CD4-positive, CD25-positive, alpha-beta regulatory T cell (primary cell): ENCODE measurements at places on chromosomes 16 and 17. TPM values are rescaled to one million over a fixed set of nuclear protein-coding genes. Genes with fewer than 3 reads are reported as not detected.
A peak's percentile ranks its signal among the peaks of the same experiment; 100 is the strongest.

DNA sequence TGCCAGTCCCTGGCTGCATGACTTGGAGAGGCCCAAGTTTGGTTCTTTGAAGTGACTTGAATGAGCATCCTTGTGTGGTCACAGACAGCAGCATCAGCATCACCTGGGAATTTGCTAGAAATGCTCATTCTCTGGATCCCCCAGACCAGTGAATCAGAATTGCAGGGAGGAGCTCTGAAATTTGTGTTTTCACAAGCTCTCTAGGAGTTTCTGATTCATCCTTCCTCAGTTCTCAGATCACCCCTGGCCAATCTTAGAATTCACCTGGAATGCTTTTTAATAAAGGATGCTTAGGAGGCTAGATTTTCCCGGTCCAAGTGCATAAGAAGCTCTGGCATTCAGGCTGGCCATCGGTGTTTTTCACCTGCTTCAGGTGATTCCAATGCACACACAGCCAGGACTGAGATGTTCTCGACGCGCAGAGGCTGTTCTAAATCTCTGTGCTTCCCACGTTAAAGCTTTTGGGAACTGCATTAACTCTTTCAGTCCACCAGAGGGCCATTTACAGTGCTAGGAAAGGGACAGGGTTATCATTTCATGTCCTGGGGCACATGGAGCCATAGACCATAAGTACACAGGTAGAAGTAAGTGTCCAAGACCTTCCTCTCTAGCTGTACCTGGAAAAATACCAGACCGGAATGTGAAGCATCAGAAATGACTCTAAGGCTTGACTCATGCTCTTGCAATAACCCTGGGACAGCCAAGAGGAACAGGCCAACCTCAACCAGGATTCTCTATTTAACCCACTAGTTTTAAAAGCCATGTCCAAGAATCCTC is 85.7 kb upstream of the XYLT1 start:
- DNase-seq, result peak; percentile 25

DNA sequence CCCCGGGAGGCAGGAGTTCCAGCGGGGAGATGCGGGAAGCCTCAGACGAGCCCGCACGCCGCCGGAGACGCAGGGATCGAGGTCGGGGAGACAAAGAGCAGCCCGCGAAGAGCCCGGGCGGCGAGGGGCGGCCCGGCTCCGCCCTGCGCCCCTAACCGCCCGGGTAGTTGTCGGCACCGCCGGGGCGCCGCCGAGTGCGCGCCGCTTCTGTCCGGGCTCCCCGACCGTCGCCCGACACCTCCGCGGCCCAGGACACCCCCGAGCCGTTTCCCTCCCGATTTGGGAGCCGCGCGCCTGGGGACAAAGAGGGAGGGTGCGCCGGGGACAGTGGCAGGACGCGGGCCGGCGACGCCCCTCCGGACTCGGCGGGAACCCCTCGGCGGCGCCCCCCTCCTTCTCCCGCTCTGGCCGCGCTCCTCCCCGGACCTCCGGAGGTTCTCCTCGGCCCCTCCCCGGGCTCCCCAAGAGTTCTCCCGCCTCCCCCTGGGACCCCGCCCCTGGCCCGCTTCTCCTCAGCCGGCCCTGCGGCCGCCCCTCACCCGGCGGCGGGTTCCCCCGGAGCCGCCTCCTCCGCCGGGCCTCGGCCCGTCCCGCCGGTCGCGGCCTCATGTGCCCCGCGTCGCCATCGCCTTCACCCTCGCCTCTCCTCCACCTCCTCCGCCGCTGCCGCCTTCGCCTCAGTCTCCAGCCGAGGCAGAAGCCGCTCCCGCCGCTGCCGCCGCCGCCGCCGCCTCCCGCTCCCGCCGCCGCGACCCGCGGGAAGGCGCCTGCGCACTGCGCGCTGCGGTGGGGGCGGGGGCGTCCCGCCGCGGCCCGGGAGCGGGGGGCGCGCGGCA is at the start of gene GJC1:
Gene GJC1, minus strand, starts transcription at position 765 of the 836 bp plus-strand sequence. CDS start 24,470 bp downstream, outside the sequence.
- no peak for DNase-seq

DNA sequence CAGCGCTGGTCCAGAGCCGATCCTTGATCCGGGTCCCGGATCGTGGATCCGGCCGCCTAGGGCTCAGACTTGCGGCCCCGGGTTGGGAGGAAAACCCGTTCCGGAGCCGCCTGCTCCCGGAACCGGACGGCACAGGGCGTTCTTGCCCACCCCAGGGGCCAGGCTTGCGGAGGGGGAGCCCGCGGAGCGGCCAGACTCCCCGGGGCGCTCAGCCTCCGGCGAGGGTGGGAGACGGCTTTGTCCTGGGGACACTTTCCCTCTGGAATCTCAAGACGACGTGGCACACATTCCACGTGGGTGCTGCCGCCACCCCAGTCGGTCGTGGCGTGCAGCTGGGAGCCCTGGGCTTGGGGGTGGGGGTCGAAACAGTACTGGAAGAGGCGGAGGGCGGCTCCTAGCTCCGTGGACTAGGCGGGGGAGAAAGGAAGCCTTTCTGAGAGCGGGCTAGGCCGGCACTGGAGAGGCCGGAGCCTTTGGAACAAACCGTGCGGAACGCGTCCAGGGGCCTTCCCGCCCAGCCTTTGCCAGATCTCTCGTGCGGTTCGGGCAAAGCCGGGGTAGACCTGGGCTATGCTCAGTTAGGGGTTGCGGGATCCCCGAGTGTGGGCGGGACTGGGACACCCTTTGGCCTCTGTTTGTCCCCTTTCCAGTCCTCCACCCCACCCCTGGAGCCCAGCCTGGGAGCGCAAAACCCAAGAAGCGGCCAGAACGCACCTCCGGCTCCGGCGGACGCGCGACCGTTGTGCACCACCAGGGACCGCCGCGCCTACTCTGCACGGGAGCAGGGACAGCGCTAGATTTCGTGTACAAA is 26.5 kb downstream of the SREBF1 start:
- no peak for DNase-seq

DNA sequence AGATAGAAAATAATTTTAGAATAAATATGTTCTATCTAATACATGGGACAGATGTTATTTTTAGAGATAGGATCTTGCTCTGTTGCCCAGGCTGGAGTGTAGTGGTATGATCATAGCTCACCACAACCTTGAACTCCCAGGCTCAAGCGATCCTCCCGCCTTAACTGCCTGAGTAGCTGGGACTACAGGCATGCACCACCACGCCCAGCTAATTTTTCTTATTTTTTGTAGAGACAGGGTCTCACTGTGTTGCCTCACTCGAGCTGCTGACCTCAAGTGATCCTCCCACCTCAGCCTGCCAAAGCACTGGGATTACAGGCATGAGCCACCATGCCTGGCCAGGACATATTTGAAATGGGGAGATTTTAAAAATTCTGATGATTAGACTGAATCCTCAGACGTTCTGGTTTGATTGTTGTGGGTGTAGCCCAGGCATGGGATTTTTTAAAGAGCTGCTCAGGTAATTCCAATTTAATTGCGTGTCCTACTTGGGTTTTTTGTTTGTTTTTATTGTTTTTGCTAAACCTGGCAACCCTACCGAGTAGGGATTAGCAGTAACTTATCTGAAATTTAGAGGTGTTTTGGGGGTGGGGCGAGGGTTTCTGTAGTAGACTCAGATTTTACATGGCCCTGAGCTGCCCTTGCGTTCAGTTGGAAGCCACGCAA is 142.9 kb downstream of the RAB11FIP4 start:
- no peak for DNase-seq

GRCh38 chr17:75910699-75911098 is 6.0 kb upstream of the MRPL38 start:
- DNase-seq, result no peak

DNA sequence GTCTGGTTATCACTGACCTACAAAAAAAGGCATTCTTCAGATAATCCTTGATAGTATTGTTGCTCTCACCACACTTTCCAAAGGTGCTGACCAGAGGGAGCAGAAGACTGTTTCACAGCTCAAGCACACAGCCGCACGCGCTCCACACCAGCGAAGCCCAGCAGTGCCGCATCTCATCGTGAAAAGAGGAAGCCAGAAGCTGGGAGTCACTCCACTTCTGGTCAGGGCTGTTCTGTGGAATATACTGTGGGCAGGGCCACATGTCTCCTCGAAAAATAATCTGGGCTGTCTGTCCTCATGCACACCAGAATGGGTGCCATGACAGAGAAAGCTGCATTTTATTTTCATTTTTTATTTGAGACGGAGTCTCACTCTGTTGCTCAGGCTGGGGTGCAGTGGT is 7.3 kb upstream of the PRSS36 start:
- DNase-seq, result no peak

GRCh38 chr17:7486181-7486580 is 2.0 kb downstream of the POLR2A start:
- no peak for DNase-seq

- DNase-seq, result no peak
Observed at GRCh38 chr16:4580250-4580649, 24.1 kb downstream of the C16orf96 start.

DNA sequence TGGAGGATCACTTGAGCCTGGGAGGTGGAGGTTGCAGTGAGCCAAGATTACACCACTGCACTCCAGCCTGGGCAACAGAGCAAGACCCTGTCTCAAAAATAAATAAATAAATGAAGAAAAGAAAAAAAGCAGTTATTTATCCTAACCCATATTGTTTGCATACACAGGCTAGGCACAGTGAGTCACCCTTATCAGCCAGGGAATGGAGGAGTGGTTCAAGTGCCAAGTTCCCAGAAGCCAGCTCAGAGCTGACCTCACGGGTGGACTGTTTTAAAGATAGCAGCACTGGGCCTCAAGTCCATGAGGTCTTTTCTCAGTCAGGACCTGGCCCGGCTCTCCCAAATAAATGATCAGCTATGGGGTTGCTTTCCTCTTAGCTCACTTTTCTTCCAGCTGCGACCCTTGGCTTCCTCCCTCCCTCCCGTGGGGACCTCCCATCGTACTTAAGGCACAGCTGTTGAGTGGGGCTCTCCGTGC is 22.6 kb upstream of the MGAT5B start:
- no peak for DNase-seq

GRCh38 chr16:72464597-72465368 is 292.8 kb upstream of the PMFBP1 start:
- DNase-seq, result no peak

GRCh38 chr17:64335486-64335885 is 55.2 kb downstream of the PECAM1 start:
- DNase-seq, result no peak

TP53 gene
- 29.4 TPM for polyA plus RNA-seq

GABARAP gene
- polyA plus RNA-seq, result 1,205 TPM

HOXB4 gene
- polyA plus RNA-seq, result 0.18 TPM
